ENCODE measurements at places on chromosomes 3 and 15.
A peak's percentile ranks its signal among the peaks of the same experiment; 100 is the strongest.

DNA sequence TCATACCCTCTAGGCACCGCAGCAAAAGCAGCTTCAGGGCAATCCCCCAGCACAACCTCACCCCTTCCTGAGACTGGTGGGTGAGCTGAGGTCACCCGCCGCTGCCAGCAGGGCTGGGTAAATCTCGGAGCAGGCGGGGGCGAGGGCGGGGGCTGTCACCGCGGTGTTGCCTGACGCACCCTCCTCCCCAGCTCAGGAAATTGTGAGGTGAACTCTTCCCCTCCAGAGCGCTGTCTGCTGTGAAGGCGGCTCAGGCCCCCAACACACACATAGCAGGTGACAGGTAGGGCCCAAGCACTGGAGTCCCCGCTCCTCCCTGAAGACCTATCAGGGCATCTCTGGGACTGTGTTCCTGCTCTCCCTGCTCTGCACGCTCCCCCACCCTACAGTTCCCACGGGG is 30.2 kb upstream of the FURIN start:
- peak; percentile 85 for DNase-seq

DNA sequence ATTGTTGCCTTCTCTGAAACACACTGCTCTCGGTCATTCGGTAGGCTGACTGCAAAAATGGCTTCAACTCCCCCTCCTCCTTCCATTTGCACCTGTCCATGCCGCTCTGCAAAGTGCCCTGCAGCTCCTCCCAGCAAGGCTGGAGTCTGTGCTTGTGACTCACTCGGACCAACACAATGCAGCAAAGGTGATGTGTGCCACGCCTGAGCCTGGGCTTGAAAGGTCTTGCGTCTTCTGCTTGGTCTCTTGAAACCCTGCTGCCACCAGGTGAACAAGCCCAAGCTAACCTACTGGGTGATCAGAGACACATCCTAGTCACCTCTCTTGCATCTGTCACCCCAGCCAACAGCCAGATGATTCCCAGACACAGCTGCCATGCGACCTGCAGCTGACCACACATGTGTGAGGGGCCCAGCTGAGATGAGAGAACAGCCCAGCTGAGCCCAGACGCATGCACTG is 71.1 kb downstream of the MGLL start:
- DNase-seq = no peak

- DNase-seq = no peak
These were observed 38.3 kb upstream of the BCL2L10 start for GRCh38 chr15:52150871-52151270.

GRCh38 chr15:38666865-38667510 is 102.4 kb upstream of the RASGRP1 start:
- DNase-seq = no peak

- no peak for DNase-seq
These were observed 37.1 kb downstream of the TMEM158 start for GRCh38 chr3:45188719-45189659.

GRCh38 chr15:27842526-27842925 is 256.6 kb downstream of the OCA2 start:
- DNase-seq = no peak

DNA sequence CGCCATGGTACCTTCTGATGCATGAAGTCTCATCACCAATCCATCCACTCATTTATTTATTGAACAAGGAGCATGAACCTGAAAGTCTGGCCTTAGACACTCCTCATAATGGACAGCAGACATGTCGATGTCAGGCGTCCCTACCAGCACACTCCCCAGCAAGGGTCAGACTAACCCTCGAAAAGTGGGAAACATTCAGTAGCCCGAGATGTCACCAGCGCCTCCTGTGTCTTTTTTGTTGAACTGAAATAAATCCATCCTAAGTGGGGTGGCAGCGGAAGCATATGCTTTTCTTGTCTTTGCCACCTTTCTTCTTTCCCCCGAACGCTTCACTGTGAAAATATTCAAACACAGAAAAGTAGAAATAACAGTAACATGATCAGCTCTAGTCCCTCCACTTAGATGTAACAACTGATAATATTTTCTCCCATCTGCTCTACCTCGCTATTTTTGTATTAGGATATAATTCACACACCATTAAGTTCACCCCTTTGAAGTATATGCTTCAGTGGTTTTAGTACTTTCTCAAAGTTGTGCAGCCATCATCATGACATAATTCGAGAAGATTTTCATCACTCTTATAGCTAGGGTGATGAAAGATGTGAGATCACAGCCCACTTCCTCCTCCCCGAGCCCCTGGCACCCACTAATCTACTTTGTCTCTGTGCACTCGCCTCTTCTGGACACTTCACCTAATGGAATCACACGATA is 121.6 kb downstream of the ADAMTS17 start:
- no peak for DNase-seq

GRCh38 chr3:141877911-141878310 is 1.5 kb downstream of the ATP1B3 start:
- DNase-seq = no peak

GRCh38 chr3:106337116-106337515 is 468.3 kb upstream of the CBLB start:
- DNase-seq = no peak

- no peak for DNase-seq
These were observed 3.5 kb upstream of the MEF2A start for GRCh38 chr15:99562238-99562637.

- DNase-seq = no peak
These were observed 722 bp upstream of the ZXDC start for GRCh38 chr3:126476166-126477060.

DNA sequence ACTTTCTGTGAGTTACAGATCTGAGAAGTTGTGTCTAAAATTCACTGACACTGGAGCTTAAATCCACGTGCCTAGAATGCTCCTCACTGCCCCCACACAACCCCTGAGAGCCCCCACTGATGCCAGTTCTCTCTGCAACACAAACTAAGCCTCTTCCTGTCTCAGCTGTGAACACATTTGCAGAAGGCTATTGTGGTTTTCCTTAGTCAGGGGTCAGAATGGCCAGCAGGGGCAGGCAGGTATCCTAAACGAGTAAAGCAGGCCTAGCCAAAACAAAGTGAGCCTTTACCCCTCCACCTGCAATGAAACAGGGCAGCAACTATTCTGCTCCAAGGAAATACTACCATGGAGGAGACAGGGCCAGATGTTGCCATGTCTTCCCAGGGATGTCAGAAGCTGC is 78.6 kb downstream of the FHIT start:
- no peak for DNase-seq

DNA sequence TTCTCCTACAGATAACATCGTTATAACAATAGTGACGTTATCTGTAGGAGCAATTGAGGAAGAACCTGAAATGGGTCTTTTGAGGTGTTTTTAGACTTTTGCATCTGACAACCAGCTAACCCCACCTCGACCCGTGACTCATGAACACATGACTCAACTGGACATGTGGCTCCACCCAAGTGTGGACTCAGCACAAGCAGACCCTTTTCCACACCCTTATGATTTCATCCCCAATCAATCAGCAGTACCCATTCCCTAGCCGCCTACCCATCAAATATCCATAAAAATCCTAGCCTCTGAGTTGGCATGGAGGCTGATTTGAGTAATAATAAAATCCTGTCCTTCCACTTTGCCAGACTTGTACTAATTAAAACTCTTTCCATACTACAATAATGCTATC is 255.4 kb downstream of the ARPP21 start:
- no peak for DNase-seq

- no peak for DNase-seq
These were observed 109.7 kb upstream of the GALNT15 start for GRCh38 chr3:16064642-16065414.

DNA sequence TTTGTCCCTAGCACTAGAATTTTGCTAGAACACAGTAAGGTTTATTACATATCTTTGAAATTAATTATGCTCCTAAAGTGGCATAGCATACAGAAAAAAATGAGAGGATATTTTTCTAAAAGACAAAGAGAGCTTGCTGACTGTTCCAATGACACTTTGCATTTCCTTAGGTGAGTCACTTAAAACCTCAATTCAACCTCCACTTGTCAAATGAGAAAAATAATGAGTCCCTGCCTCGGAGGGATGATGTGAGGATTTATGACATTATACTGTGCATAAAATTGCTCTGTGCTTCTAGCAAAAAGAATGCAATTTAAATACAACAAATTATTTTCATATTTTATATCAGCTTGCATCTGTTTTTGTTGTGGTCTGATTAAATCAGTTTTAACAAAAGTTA is 1417.0 kb upstream of the ALCAM start:
- no peak for DNase-seq

- no peak for DNase-seq
These were observed 51.4 kb downstream of the CPEB1 start for GRCh38 chr15:82595766-82596165.

DNA sequence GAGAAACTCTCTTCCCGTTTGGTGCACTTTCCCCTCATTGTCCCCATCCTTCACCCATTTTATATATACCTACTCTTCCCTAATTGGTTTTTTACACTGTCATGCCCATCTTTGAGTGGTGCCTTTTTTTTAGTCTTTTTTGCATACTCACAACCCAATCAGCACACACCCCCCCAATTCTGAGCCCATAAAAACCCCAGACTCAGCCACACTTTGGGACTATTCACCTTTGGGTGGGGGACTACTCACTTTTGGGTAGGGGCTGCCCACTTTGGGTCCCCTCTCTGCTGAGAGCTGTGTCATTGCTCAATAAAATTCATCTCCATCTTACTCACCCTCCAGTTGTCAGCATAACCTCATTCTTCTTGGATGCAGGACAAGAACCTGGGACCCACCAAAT is 30.1 kb upstream of the MTMR14 start:
- DNase-seq = no peak

DNA sequence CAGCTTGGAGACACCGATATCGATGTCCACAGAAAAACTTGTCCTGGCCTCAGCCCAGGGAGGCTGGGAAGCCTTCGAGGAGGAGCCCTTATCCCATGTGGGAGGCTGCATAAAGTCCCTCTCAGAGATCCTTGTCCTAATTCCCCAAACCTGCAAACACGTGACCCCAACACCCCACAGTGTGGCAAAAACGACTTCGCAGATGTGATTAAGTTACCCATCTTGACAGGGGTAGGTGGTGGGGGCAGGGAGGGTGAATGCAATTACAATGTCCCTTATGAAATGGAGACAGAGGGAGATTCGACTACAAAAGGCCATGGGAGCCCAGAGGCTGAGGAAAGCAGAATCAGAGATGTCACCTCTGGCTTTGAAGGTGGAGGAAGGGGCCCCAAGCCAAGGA is 2.3 kb upstream of the TLR9 start:
- DNase-seq = no peak

DNA sequence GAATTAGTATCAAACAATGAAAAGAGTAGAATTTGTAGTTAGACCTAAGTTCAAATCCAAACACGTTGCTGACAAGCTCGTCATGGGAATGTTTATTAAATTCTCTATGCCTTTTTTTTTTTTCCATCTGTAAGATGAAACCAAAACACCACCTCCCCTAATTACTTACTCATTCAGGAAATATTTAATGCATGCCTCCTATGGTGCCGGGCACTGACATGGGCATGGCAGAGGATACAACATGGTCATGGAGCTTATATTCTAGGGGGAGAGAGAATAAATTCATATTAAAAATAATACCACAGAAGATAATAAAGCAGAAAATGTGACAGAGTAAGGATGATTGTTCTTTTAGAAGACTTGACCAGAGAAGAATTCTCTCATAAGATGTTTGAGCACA is 215.8 kb downstream of the RYR3 start:
- DNase-seq = no peak

GRCh38 chr3:118412503-118412902 is 622.1 kb downstream of the IGSF11 start:
- DNase-seq = no peak

DNA sequence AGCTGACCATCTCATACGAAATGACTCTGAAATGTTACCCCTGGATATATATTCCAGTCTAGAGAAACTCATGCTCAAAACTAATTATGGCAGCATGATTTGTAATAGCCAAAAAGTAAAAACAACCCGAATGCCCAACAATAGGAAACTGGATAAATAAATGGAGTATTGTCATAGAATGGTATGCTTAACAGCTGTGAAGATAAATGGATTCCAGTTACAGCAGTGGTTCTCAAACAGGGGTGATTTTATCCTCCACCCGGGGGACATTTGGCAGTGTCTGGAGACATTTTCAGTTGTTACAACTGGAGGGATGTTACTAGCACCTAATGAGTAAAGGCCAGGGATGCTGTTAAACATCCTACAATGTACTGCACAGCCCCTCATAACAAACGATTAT is 52.3 kb upstream of the PIAS1 start:
- no peak for DNase-seq

- no peak for DNase-seq
These were observed 212.1 kb downstream of the GBE1 start for GRCh38 chr3:81549388-81549787.

- DNase-seq = no peak
These were observed 5.4 kb downstream of the MGLL start for GRCh38 chr3:127816783-127817405.

- no peak for DNase-seq
These were observed 12.5 kb downstream of the LSAMP start for GRCh38 chr3:116432795-116433194.

- DNase-seq = no peak
These were observed 229.7 kb downstream of the NAALADL2 start for GRCh38 chr3:175088766-175089380.

DNA sequence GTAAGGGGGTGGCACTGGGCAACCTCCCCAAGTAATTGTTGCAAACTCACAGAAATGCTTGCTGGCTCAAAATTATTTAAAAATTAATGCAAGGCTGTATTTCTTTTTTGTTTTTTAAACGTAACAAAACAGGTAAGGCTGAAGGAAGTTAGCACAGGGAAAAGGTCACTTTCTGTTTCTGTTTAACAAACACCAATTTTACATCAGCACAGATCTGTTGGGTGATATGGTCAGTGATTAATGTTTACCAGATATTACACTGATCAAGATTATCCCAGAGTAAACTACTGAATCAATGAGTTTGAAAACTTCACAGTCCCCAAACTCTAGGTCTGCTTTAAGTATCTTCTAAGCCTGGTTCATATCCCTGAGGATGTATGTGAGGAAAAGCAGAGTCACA is 558.0 kb downstream of the FOXP1 start:
- no peak for DNase-seq

DNA sequence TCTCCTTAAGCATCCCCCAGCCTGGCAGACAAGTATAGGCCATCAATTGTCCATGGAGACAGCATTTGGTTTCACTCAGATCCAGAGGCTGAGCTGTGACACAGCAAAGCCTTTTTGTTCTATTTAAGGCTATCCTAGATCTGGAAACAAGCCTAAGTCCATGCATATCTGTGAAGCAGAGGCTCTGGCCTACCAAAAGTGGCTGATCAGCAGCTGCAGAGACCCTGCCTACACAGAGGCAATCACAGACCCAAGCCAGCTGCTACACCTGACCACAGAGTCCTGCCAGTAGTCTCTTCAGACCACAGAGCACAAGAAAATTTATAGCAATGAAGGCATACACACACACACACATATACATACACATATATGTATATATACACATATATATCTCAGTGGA is 501.7 kb upstream of the ARPP21 start:
- no peak for DNase-seq

Data from stimulated activated CD8-positive, alpha-beta memory T cell treated with anti-CD3 and anti-CD28 coated beads, Interleukin-15, amount 100 ng/mL, for 48 hours (primary cell).